ENCODE measurements at places on chromosomes 11 and 22.

DNA sequence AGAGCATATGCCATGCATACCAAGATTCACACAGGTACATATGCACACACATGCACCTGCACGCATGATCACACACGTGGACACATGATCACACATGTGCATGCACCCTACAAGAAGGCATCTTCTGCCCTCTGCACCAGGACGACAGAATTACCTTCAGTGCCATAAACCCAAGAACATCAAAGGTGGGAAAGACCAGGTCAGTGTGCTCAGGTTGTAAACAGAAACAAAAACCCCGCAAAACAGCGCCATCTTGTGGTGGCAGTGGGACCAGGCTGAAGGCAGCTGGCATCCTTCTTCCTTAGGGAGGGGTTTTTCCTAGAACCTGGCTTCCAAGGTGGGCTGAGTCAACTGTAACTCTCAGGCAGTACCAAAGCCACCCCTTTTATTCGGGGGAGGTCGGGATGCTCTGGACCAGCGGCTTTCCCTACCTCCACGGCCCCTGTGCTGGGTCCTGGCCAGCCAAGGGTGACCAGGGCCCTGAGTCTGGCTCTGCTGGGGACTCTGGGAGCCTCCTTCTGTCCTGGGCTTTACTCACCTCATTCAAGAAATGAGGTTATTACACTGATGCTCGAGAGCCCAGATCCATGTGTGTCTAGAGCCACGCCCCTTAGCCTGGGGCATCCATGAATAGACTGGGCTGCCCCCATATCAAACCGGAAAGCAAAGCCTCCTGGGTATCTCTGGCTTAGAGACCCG, 69.4 kb upstream of the FGF3 start:
- no peak for DNase-seq

GRCh38 chr11:121572571-121573059, 119.8 kb upstream of the SORL1-AS1 start:
- DNase-seq, result no peak

GRCh38 chr22:50481440-50482106, at the start of gene ADM2:
Gene ADM2, plus strand, starts transcription at chr22:50481543. Its CDS starts 305 bp downstream, at chr22:50481848.
- DNase-seq, result no peak

DNA sequence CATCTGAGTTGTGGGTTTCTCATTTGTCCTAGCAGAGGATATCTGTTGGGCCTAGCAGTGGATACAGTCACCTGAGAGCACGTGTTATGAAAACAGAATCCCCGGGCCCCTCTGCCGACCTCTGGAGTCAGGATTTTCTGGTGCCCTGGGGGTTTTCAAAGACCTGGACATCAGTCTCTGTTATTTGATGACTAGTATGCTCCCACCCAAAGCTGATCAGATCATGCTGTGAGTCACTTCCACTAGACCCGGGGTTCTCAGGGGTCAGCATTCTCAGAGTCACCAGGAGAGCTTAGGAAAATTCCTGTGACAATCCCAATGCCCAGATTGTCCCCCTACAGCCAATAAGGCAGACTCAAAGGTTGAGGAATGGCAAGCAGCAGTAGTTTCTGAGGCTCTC, 38.7 kb downstream of the KCNJ1 start:
- no peak for DNase-seq

- no peak for DNase-seq
These were observed 8.5 kb upstream of the DENND5A start for GRCh38 chr11:9273376-9274336.

DNA sequence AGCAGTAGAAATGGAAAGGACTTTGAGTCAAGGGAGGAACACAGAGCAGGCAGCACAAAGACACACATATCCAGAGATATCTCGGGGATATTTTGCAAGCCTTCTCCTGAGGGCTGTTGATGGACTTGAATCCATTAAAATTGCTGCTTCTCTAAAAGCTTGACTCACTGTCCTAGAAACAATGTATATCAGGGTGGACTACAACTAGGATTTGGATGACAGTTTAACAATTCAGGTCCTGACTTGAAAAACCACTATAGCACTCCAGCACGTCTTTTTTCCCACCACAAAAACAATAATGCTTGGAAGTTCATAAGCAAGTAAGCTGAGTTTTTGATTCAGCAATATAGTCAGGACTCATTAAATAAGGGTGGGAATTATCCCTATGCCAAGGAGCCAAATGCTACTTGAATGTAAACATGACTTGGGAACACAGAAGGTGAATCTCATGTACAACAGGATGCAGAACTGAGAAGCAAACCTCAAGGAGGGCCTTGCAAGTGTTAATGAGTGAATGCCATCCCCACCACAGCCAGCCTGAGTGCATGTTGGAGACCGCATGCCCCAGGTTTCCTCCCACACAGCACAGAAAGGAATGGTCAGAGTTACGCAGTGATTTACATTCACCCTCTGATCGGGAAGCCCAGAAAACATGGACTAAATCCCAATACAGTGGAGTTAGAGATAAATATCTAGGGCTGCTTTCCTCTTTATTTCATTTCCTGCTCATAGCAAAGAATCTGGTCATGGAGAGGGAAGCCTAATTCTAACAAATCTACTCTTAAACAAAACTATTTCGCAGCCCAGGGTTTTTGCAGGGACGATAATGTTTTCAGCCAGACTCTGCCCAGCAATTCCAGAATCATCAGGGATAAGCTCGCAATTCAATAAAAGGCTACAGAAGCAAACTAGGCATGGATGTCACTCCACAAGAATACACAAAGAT, 98.4 kb upstream of the OR9G4 start:
- DNase-seq, result no peak

DNA sequence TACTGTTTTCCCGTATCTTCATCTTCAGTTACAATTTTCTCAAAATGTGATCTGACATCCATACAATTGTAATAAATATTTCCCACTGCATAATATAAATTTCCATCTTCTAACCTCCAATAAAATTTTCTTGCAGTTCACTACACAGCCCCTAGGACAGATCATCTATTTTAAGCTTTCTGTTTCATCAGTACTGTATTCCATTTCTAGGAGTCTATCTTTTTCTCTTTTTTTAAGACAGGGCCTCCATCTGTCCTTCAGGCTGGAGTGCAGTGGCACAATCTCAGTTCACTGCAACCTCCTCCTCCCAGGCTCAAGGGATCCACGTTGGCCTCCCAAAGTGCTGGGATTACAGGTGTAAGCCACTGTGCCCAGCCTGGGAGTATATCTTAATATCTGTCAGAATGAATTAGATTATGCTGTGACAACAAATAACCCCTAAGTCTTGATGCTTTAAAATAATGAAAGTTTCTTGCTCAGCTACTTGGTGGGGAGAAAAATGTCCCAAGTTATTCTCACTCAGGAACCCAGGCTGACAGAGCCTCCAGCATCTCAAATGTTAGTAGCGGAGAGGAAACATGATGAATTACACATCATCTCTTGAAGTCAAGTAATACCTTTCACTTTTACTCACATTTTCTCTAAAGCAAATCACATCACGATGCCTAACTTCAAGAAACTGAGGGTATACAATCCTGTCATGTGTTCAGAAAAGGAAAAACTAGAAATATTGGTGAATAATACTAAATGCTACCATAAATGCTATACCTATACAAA, 92.2 kb downstream of the BUD13 start:
- no peak for DNase-seq

- DNase-seq, result no peak
These were observed 46.7 kb downstream of the IGF2 start for GRCh38 chr11:2092464-2092910.

DNA sequence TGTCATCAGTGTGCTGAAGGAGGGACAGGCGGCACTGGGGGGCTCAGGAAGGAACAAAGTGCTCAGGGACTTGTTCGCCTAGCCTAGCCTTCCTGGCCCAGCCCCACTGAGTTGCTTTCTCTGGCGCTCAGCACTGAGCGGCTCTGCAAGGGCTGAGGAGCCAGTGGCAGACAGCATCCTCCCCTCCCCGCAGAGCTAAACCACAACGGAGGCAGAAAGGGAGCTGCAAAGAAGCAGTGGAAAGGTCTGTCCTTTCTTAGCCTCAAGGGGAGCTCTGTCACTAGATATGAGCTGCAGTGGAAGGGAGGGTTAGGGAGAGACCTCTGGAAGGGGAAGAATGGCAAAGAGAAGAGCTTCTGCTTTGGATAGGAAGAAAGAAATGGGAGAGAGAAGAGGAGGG, 89.7 kb upstream of the PHOX2A start:
- DNase-seq, result no peak

GRCh38 chr11:71420455-71421241, 27.5 kb downstream of the DHCR7 start:
- DNase-seq, result no peak

- DNase-seq, result no peak
These were observed 36.0 kb upstream of the OLFML1 start for GRCh38 chr11:7449211-7449840.
